AG08395 (cell line): ENCODE measurements at places on chromosomes 3 and 15.

DNA sequence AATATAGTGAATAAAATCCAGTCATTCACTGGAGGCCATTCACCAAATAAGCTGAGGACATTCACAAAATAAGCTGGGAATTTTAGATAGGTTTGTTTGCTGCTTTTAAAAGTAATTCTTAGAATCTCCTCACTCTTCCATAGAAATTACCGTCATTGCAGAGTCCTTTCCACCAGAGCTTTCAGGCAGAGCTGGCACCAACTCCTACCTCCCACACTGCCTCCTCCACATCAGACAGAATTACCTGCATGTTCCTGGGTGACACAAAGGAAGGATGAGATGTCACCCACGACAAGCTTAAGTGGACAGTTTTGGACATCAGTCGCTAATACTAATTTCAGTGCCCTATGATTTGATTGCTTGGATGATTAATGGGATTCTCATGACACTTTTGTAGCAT is 1113.2 kb downstream of the IGSF11 start:
- no peak for DNase-seq

GRCh38 chr15:95202569-95203349 is 971.4 kb downstream of the MCTP2 start:
- DNase-seq: peak; percentile 4

DNA sequence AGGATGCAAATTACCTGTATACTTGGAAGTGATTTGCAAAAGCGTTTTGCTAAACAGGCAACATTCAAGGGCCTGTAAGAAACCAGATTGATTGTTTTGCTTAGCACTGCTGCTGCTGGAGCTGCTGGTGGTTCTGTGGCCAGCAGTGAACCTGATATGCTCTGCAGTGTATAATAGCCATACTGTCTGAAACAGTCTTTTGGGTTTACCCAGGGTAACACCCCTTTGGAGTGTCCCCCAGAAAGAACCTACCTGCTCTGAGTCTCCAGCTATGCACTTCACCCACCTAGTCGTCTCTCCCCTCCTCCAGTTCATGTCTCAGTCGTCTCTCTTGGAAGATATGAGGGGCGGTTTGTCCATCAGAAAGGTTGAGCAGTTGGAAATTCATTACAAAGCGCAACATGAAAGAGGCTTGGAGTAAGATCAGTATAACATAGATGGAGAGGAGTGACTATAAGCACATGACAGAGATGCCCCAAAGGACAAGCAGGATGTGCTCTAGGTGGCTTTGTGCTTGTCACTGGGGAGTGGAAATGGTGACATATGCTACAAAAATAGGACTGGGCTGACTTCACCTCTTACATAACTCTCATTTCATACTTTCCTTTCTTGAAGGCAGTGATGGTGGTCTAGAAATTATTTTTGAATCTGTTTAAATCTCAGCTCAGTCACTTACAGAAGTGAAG is 3.8 kb downstream of the MKRN2 start:
- no peak for DNase-seq

GRCh38 chr15:80367094-80367493 is 37.1 kb upstream of the ARNT2 start:
- no peak for DNase-seq
